ENCODE measurements at places on chromosomes 4 and X.

DNA sequence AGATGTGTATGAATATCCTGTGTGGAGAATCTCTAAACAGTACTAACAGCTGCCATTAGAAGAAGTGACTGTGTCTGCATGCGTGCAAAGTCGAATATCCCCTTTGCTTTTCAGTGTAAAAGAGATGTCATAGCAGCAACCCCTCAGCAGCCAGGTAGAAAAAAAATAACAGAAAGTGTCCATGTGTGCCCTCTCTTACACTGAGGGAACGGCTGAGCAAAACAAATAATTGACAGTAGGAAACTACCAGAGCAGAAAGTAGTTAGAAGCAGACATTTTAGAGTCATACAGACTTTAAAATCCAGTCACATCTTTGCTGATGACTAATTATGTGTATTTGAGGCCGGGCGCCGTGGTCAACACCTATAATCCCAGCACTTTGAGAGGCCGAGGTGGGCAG, 370.8 kb downstream of the GPM6A start:
- no peak for DNase-seq

- no peak for DNase-seq
These were observed 22.9 kb downstream of the PABPC4L start for GRCh38 chr4:134178706-134179105.

GRCh38 chrX:154030715-154031305, 11.1 kb upstream of the IRAK1 start:
- DNase-seq = no peak

- no peak for DNase-seq
These were observed 7.6 kb downstream of the CITED1 start for GRCh38 chrX:72297953-72298730.

GRCh38 chrX:2192584-2193272, 308.0 kb downstream of the DHRSX start:
- DNase-seq = no peak

Data from epithelial cell of prostate (primary cell).